Fibroblast of skin of back (primary cell): ENCODE measurements at places on chromosomes 2 and 18.

GRCh38 chr2:28102455-28102874, 211.9 kb downstream of the BABAM2 start:
- DNase-seq = peak; percentile 88

DNA sequence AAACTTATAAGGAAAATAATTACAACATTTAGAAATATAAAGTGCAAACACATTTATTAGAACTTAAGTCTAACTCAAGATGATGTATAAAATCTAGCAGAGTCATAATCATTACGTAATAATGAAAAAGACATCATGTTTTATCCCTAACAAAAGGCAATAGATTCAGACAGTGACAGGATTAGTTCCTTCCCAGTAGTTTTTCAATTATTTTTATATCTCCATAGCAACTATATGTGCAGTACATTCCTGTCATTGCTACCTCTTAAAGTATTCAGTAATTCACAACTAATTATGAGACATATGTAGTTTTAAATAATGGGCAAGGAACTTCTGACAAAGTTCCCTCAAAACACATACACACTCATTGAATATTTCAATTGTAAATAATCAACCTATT, 687.9 kb downstream of the CCDC85A start:
- DNase-seq = no peak

- no peak for DNase-seq
Measured at GRCh38 chr2:40611196-40611595, 159.3 kb upstream of the SLC8A1 start.

GRCh38 chr2:28096421-28096820, 205.9 kb downstream of the BABAM2 start:
- DNase-seq = peak; percentile 89

DNA sequence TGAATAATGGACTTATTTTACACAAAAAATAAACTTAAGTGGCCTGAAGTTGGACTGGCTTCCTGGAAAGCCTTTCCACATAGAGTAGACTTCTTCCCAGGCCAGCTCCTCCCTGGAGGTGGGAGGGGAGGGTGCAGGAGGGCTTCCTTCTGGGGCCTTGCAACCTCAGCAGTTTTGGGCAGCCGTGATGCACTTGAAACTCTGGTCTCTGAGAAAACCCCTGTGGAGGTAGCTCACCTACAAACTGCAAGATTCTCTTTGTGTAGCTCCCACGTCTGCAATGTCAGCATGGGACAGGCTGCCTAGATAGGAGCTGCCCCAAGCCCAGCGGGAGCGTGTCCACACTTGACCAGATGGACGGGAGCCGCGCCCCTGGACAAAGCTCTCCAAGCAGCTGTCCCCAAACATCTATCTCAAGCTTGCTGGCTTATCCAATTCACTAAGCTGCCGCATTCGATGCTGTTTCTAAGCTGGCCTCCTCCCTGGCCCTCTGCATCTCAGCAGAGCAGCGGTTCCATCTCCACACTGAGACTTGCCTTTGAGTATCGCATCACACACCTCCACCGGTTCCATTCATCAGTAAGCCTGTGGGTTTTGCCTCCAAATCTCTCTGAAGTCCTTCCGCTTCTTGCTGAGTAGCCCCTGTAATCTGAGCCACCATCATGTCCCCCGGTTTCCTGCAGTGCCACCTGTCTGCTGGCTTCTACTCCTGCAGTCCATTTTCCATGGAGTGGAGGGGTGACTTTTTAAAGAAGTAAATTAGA, 1.6 kb upstream of the LPIN1 start:
- DNase-seq = peak; percentile 28

GRCh38 chr2:153132418-153132817, 346.1 kb downstream of the RPRM start:
- no peak for DNase-seq

DNA sequence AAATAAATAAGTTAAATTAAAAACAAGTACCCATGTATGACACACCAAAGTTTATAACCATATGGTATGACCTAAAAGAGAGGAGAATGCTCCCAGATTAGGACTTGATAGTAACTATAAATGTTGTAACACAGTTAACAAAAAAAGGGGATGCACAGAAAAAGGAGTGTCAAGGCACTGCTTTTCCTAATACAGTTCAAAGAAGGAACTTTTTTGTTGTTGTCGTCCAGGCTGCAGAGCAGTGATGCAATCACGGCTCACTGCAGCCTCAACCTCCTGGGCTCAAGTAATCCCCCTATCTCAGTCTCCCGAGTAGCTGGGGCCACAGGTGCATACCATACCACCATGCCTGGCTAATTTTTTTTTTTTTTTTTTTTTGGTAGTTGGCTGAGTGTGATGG, 2.7 kb downstream of the NARS1 start:
- no peak for DNase-seq

DNA sequence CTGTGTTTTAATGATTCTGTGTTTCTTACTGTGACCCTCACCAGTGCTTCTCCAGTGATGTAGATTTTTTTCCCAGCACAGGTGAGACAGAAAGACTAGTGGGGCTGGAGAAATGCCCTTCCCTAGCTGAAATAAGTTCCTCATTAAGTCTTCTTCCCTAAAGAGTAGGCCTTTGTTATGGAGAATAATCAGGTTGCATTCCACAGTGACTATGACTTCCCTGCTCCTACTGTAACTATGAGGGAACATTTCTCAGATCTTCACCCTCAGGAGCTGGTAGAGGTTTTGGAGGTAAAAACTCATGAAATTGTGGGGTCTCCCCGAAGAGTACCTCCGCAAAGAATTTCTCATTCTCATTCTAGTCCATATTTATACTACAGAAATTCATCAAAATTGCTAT, 286.2 kb downstream of the GRB14 start:
- DNase-seq = no peak

DNA sequence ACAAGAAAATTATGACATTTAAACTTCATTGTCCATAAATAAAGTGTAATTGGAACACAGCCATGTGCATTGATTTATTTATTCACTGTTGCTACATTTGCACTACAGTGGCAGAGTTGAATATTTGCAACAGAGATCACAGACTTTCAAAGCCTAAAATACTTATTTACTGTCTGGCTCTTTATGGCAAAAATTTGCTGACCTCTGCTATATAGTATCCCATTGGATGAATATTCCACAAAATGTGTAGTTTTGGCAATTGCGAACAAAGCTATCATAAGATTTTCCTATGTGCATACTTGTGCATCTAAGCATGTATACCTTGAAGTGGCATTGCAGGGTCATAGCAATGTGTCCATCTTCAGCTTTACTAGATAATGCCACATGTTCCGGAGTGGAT, 32.1 kb downstream of the CCDC85A start:
- no peak for DNase-seq

DNA sequence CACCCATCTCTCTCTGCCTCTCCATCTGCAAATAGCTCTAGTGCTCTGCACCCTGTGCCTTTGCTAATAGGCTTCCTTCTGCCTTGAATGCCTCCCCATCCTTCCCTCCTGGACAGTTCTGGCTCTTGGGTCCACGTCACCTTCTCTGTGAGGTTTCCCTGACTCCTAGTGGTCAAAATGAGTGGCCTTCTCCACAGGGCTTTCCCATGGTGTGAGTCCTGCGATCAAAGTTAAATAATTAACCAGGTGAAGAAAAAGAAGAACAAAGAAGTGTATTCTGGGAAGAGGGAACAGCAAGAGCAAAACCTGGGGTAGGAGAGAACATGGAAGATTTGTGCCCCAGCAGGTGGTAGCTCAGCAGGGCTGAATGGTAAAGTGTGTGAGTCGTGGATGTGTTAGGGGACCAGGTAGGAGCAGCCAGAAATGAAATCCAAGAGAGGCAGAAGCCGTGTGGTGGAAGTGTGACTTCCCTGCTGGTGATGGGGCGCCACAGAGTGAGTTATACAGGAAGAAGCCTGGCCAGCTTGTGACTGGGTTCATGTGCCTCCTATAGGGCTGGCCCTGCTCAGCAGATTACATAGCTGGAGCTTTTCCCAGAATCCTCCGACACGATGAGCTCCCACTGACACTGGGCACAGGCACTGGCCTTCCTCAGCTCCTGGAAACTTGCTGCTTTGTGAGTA, 93.8 kb upstream of the LDAH start:
- DNase-seq = peak; percentile 56

DNA sequence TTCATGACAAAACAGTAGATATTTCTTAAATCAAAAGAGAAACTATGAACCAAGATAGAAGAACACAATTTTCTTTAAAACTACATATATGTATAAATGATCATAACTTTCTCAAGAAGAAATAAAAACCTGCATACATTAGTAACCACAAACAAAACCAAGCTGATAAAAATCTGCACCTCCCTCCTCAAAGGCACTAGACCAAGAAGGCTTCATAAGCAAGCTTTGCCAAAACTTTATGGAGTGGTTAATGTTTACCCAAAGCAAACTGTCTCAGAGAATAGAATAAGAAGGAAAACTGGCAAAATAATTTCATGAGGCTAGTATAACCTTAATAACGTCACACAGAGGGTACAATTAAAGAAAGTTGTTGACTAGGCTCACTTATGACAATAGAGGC, 138.3 kb downstream of the ZBTB7C start:
- DNase-seq = no peak

DNA sequence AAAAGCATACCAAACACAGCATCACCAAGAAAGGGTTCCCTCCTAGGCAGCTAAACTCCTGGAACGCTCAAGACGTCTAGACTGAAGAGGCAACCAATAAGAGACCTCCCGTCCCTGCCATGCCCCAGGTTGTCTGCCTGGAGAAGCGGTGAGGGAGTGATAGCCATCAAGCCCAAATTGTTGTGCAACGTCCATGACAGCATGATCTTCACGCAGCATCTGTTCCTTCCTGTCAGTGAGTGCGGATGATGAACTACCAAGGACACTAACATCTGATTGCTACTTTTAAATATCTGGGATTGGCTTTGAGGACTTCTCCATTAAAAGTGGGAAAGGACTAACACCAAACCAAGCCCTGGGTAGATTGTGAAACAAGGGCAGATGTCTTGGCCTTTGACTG, 149.7 kb downstream of the TXNL1 start:
- no peak for DNase-seq

DNA sequence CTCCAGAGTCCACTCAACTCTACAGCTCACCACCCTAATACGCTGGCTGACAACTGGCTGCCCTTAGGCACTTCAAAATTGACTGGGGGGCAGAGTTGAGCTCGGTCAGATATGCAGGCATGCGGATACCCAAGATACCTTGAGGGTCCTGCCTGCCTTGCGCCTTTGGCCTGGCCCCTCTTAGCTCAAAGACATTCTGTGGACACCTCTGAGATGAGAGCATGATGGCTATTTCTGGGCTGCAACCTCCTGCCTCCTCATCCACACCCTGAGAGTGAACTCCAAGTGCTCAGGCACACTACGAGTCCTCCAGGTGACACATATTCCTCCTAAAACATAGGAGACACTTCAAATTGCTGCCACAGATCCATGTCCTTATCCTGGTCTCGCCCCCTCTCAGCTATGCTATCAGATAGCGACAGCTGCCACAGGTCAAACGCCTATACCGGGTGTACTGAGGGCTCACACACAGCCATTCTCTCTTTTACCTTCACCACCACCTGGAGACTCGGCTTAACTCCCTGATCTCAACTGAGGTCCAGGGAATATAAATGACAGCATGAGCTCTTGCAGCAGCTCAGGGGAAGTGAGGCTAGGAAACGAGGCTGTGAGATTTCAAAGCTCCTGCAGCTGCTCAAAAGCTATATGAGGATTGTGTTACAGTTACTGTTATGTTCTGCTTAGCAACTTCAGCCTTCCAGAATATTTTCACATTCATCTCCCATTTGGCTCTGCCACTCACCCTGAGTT, 60.5 kb upstream of the TEX51 start:
- DNase-seq = no peak

DNA sequence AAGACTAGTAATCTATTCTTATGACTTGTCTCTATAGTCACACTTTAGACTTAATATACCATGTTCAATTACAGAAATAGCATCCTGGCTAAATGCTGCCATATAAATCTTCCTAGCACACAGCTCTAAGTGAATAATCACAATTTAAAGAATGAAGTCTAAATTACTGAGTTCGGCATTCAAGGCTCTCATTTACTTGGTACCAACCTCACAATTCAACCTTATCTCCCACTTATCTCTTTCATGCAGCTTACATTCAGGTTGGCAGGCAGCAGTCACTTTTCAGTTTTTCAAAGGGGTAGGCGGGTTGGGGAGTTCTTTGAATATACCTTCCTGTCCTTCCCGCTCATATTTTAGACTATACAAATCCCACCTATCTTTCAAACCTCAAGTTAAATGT, 1.5 kb downstream of the MMADHC start:
- DNase-seq = no peak

GRCh38 chr2:209593930-209594329, 170.1 kb downstream of the MAP2 start:
- DNase-seq = no peak

DNA sequence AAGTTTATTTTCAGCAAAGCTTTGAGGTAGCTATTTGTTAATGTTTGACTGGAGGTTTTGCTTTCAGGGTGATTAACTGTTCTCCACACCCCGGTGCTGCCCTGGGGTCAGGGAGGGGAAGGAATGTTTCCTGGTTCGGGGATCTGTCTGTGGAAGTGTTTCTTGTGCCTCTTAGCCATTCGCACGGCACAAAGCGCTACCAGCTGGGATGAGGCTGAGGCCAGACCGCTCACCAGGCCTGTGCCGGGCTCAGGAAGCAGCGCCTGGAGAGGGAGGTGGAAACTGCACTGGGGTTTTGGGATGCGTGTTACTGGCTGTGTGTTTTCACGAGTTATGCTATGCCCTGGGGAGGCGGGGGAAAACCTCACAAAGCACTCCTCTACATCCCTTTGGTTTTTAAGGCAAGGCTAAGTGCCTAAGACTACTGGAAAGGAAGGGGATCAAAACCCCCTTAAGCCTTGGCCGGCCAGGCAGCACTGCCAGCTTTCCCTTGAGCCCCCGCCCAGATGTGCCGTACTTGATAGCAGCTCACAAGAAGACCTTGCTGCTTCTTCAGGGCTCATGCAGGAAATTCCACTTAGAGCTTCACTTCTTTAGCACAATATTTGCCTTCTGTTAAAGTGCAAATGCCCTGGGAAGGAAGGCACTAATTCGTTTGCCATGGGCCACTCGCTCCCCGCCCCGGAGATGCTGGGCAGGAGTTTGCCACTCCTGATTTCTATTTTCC, 65.7 kb upstream of the CNGA3 start:
- DNase-seq = no peak

DNA sequence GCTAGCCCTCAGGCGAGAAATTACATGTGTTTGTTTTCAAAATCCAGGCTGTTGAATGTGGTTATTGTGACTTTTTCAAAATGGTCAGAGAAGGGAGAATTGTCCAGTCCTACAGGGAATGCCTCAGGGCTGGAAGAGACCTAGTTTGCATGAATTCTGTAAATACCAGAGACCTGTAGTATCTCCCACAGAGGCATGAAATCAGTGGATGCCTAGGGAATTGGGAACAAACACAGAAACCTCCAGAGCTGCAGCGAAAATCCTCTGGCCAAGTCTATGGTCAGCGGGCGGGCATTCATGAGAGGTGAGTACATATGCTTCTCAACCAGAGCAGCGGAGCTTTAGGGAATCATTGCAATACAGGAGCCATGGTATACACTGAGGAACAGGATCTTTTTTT, 1596.5 kb upstream of the NXPH2 start:
- no peak for DNase-seq
